Activated effector memory CD4-positive, alpha-beta T cell treated with Interleukin-2 at 50 U/mL for 16 hours (primary cell): ENCODE measurements at places on chromosomes 11 and 22.

- no peak for DNase-seq
Measured at GRCh38 chr11:33843018-33843417, 48.9 kb downstream of the LMO2 start.

DNA sequence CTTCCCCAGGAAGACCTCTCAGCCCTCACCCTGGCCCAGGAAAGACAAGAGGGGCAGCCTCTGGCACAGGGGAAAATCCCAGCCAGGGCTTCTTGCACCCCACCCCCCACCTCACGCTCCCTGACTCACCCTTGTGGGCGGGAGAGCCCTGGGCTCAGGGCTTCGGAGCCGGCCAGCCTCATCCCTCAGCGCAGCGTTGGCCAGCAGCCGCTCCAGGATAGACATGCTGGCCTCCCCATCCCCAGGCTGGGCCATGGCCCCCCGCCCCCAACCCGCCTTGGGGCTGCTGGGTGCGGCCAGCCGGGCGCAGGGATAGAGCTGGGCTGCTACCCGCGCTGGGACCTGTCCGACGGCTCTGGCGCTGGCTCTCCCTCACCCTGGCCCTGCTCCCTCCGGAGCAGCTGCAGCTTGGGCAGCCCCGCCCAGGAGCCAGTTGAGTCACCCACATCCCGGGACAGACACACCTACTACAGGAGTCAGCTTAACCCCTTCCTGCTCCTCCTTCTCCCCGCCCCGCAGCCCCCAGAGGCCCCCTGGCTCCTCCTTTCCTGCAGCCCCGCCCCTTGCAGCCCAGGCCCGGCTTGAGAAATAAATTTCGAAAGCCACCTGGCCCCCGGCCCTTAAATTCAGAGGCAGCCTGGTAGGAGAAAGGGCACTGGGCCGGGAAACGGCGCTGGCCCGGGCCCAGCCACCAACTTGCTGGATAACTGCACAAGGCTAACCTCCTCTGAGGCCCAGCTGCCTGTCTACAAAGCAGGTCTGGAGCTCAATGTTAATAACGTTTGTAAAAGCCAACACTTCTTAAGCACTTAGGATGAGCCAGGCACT lies 13.4 kb downstream of the TNKS1BP1 start:
- peak; percentile 39 for DNase-seq

GRCh38 chr11:110022548-110022947 lies 70.6 kb upstream of the ZC3H12C start:
- DNase-seq: no peak

- DNase-seq: no peak
Measured at GRCh38 chr11:94790661-94791180, 22.6 kb downstream of the AMOTL1 start.

GRCh38 chr11:119828006-119828405 lies 99.0 kb upstream of the NECTIN1 start:
- DNase-seq: no peak

DNA sequence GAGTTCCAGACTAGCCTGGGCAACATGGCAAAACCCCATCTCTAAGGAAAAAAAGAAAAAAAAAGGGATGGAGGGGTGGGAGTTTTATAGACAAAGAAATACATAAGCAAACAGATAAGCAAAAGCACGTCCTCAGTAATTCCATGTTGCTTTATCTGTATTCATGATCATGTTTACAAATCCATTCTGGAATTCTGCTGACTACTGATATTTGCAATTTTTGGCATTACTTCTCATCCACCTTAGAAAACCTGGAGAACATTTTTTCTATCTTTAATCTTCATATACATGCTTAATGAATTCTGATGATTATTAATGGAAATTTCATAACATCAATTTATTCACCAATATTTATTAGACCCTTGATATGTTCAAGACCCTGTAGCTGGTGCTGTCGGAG lies 1.7 kb upstream of the FDX1 start:
- no peak for DNase-seq

- DNase-seq: no peak
Measured at GRCh38 chr22:20096574-20097420, 16.8 kb downstream of the DGCR8 start.

- no peak for DNase-seq
Measured at GRCh38 chr11:69240332-69241074, 53.5 kb upstream of the MYEOV start.
